ENCODE measurements at places on chromosomes 5 and 9.

GRCh38 chr5:1057485-1058082 is 49.0 kb downstream of the NKD2 start:
- no peak for DNase-seq

DNA sequence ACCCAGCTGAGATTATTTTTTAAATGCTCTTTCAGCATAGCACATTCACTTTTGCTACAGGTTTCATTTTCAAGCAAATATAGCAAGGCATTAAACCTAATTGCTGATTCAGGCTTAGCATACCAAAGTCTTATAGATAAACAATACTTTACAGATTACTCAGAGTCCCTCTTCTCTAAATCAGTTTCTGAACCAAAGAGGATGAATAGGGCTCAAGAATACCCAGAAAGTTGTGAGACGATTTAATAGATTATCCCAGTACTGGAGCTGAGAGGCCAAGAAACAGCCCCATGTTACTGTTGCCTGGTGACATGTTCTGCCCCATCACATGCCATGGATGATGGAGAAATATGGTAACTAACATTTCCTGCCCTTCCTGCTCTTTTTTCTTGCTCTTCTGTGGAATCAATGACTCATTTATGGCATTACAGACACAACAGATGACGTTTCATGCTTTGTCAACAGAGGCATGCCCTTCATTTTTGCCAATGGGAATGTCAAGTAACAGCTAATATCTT is 18.1 kb upstream of the SSBP2 start:
- DNase-seq, result no peak

DNA sequence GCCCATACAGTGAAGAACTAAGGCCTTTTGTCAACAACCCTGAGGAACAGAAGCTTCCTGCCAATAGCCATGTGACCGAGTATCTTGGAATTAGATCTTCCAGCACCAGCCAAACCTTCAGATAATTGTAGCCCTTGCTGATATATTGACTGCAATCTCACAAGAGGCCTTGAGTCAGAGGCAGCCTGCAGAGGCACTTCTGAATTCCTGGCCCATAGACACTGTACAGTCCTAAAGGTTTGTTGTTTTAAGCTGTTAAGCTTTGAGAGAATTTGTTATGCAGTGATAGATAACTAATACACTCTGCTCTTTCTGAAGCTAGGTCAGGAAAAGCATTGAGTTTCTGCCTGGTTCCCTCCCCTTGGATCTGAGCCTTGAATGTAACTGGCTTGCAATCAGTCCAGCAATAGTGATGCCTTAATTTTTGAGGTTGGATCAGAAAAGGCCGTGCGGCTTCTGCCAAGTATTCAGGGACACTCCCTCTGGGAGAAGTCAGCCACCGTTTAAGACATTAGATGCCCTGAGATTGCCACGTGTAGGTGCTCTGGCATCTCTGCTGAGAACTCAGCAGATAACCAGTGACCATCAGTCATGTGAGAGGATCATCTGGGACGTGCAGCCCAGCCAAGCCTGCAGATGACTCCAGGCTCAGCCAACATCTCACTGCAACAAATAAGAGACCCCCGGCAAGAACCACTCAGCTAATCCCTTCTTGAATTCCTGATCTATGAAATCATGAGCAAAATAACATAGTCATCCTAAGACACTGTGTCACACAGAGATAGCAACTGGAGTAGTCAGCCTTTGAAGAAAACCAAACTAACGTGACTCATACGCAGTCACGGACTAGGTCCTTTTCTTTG is 126.8 kb upstream of the STC2 start:
- no peak for DNase-seq

GRCh38 chr5:139839232-139839815 is 43.7 kb downstream of the PSD2 start:
- no peak for DNase-seq

DNA sequence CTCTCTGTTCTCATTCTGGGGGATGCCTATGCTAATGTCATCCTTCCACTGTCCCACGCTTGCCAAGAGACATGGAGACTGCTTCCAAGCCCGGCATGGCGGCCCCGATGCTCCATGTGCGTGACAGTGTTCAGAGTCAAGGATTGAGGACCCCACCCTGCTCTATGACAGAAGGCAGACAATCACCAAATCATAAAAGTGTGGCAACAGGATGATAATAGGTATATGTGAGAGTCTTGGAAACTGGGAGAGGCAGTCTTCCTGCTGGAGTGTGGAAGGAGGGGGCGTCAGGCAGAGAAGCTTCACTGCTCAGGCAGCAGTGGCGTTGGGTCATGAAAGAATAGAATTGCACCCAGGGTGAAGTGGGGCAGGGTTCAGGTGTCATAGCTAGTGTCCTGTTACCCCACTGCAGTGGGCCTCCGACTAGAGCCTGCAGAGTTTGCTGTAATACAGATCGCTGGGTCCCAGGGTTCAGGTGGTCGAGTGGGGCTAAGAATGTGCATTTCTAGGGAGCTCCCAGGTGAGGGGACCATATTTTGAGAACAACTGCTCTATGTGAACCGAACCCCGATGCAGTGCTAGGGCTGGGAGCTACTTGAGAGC is 12.5 kb upstream of the GADD45G start:
- DNase-seq, result no peak

GRCh38 chr9:8864545-8864896 is 1064.9 kb upstream of the DMAC1 start:
- DNase-seq, result no peak

- DNase-seq, result peak; percentile 33
These were observed 18.8 kb downstream of the NANS start for GRCh38 chr9:98075332-98075805.

DNA sequence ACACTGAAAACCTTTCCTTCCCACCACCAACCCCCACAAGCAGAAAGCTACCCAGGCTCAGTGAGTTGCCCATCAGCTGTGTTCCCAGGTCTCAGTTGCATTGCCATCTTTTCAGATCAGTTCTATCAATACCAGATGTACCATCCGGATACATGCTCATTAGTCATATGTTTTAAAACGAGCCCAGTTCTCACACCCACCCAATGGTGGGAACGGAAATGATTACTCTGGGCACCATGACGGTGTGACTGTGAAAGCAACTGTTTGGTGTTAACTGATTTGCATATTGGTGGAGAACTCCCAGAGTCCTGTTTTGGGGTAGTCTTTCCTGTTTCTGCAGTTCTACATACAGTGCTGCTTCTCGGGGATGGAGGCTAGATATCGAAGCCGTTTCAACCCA is 212.3 kb downstream of the TRIM36 start:
- DNase-seq, result no peak

GRCh38 chr5:80161165-80161564 is 94.7 kb downstream of the SERINC5 start:
- DNase-seq, result no peak

GRCh38 chr9:11966786-11967185 is 726.4 kb upstream of the TYRP1 start:
- no peak for DNase-seq

- no peak for DNase-seq
These were observed 9.8 kb downstream of the KIF12 start for GRCh38 chr9:114089206-114089840.

DNA sequence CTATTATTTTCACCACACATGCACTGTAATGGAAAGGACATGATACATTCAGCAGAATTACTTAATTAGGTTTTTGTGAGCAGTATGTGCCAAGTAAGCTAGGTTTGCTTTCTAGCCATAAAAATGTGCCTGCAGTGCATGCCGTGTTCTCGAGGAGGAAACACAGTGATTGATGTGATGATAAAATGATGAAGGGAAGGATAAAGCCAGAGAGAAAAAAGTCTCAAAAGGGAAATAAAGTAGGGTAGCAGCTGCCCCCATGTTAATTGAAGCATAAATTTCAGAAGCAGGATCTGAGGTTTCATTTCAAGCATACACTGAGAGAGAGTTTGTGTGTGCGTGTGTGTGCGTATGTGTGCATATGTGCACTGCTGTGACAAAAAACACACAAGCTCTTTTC is 714.2 kb upstream of the C9orf72 start:
- DNase-seq, result no peak

- DNase-seq, result no peak
These were observed 149.6 kb upstream of the ELL2 start for GRCh38 chr5:96111080-96111756.

- DNase-seq, result no peak
These were observed 112.1 kb downstream of the NUDT12 start for GRCh38 chr5:103450333-103451061.

- no peak for DNase-seq
These were observed 86.4 kb downstream of the AMBP start for GRCh38 chr9:113991714-113992113.

DNA sequence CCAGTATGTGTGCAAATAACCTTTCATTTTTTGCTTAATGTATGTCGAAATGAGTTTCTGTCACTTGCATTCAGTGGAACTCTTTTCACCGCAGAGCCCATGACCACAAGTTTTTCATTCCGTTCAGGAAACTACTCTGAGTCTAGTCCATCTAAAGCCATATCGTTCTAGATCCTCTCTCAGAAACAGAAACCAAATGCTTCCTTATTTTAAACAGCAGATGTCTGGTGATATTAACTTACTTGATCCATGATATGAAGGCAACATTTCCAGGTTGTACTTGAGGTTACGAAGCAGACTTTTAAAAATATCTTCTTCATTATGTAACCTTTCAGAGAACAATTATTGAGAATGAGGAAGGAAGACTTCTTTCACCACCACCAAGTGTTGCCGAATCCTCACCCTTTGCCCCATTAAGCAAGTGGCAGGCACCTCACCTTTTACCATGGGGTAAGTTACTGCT is 72.4 kb upstream of the GNAQ start:
- DNase-seq, result peak; percentile 25

- DNase-seq, result no peak
These were observed 642.4 kb upstream of the C9orf72 start for GRCh38 chr9:28215536-28216299.

DNA sequence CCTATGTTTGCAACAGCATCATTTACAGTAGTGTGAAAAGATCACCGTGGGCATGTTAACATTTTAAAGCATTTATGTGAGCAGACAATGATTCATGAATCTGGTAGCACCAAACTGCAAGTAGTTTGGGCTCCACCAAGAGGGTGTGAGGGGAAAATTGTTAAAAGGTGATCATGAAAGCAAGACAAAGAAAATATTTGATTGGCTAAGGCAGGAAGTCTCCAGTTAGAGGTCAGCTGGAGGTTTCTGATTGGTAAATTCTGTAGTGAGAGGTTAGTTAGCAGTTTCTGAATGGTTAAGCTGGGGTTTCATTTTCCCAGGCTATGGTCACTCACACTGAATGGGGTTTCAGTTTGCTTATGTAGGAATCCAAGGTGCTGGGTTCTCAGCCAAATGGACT is 13.5 kb upstream of the DRD1 start:
- DNase-seq, result no peak

DNA sequence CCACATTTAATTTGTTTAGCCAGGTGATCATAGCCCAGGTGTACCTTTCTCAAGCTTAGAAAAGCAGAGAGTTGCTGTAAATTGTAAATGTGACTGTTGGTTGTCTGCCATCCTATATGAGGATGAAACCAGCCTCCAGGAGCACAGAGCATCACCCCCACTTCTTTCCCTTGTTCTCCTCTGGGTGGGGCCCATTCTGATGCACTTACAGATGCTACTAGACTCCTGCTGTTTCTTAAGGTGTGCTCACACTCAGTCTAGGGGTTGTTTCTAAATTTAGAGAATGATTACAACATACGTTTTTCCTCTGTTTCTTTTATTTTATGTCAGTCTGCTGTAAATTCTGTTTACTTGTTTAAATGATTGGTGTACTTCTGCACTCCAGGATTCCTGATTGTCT is 10.5 kb downstream of the PTCD2 start:
- no peak for DNase-seq

- DNase-seq, result no peak
These were observed 384.6 kb upstream of the CD180 start for GRCh38 chr5:67581203-67581602.

DNA sequence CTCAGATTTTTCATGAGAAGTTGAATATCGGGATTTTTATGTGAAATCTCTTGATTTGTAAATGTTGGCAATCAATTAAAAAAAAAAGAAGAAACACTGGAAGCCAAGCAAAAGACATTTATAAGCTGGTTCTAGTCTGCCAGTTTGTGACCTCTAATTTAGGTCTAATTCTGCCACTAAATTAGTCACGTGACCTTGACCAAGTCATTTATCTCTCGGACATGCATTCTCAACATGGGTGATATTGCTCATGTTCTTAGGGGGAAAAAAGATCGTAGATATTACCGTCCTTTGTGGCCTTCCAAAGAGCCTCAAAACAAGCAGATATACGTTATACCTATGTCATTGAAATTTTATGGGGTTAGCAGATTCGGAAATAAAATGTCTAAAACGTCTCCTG is 52.9 kb upstream of the PTPDC1 start:
- no peak for DNase-seq

GRCh38 chr9:37953775-37954437 is 50.0 kb upstream of the SLC25A51 start:
- no peak for DNase-seq

DNA sequence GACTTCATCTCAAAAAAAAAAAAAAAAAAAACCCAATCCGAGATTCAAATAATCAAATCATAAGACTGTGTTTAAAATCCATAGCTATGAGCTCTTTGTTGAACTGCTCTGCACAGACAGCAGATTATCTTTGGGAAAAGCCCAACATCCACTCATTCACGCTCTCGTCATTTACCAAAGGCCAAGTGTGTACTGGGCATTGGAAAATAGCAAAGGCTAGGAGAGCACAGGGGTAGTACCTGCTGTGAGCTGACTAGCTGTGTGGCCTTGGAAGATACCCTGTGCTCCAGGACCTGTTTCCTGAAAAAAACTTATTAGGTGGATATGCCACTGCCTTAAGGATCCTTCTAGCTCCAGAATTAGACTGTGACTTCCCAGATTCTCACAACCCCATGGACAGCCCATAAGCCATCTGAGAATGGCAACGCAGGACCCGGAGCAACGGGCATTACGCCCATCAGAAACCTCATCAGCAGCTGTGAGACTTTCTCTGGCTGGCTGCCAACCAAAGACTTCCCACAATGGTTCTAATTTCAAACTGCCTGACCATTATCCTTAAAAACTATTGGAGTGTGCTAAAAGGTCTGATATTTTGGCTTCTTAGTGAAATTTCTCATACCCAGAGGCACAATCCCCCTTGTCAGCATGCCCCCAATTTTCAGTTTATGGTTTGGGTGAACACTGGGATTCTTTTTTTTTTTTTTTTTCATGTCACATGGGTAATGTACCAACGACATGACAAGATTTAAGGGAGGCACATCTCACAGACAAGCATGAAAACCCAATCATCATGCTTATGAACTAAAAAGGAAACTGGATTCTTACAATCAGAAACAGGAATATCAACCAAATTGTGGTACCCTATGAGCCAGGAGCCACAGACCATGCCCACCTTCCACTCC is 16.8 kb downstream of the SERINC5 start:
- no peak for DNase-seq
